Brain (organoid and tissue), 16 donors: ENCODE measurements at places on chromosomes 12 and 14.

DNA sequence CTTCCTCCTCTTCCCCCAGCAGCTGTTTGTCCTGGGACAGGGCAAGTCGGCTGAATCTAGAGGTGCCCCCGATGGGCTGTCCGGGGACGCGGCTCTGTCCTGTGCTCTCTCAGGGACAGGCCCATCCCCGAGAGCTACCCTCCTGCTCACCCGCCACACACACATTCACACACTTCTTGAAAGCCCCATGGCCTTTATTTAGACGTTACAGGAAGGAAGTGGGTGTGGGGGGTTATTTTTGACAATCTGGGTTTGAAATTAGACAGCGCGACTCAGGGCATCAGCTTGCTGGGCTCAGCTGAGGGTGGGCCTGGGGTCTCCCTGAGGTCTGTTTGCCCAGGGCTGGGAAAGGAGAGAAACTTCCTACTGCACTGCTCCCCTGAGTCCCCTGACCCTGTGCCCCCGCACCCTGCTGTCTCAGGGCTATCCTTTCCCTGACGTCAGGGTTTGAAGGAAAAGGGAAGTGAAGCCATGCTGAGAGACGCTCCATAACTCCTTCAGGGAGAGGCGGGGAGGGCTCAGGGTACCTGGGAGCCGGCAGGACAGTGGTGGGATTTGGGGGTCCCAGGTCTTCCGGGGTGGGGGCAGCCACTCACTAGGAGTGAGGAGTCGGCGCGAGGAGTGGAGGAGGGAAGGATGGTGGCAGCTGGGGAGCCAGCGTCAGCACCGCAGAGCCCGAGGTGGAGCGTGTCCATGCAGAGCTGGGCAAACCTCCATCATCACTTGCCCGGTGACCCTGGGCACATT lies 8.1 kb downstream of the PTPN6 start:
- no peak for DNase-seq

DNA sequence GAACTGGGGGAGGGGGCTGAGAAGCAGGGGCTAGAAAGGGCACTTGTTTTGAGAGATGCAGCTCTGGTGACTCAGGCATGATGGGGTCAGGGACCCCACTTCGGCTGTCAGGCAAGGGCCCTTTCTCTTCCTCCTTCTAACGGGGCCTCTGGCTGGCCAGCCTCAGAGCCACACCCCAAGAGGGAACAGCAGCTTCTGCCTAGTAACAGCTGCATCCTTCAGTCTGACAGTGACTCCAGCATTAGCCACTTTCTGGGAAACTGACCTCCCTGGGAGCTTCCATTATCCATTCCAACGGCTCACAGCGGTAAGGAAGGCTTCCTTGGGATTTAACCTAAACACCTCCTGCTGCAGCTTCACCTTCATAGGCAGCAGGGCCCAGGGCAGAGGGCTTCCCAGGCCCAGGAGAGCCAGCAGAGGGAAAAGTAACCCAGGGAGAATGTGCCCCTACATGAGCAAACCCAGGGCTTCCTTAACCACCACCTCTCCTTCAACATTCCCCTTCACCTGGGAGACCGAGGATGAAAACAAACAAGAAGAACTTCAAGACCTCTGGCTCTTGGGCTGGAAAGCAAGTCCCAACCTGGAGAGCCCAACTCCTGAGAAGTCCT lies 2.7 kb downstream of the NCKAP5L start:
- DNase-seq: no peak

GRCh38 chr14:95475540-95476240 lies 40.8 kb downstream of the SYNE3 start:
- no peak for DNase-seq

- DNase-seq: no peak
Observed at GRCh38 chr12:33330940-33331339, 108.7 kb downstream of the SYT10 start.

GRCh38 chr14:74217672-74218448 lies 21.4 kb upstream of the VSX2 start:
- DNase-seq: peak; percentile 84

DNA sequence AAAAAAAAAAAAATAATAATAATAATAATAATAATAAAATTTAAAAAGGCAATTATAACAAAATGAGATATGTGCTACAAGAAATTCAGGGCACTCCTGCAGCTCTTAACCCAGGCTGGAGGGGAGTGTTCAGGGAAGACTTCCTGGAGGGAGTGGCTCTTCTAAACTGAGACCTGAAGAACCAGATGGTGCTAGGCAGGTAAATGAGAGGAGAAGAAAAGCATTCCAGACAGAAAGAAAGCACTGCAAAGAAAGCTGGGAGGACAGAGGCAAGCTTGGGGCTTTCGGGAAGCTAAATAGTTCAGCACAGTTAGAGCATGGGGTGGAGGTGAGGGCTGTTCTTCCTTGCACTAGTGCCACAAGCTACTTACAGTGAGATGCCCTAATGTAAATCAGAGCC lies 9.9 kb upstream of the SRSF9 start:
- no peak for DNase-seq

GRCh38 chr14:99654235-99654985 lies 9.5 kb downstream of the HHIPL1 start:
- peak; percentile 53 for DNase-seq

- DNase-seq: peak; percentile 30
Observed at GRCh38 chr12:94704452-94705306, 54.3 kb upstream of the TMCC3 start.

DNA sequence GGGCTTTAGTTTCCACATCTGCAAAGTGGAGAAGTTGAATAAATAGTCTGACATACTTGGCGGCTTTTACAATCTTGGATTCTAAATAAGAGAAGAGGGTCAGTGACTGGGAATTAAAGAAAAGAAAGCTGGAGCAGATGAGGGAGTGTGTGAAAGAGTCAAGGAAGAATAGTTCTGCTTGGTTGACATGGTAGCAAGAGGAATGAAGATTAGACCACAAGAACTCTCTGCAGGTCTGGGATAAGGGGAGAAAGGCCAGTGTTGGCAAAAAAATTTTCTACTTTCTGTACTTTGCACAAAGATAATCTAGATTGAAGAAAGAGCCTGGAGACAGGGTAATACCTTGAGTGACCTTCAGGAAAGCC lies 5.9 kb downstream of the ITGB7 start:
- DNase-seq: no peak

DNA sequence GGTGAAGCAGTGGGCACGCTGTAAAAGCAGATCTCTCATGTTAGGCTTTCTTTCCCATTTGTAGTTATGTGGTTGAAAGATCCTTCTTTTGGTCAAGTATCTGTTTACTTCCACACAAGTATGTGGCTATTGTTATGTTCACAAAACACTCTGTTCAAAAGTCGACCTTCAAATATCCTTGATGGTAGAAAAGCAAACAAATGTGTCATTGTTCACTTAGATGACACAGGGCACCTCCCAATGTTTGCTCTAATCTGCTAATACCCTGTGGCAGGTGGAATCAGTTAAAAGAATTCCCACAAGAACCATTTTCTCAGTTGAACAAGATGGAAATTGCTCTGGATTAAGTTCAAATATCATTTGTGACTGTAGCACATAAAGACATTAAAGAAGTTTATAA lies 43.6 kb upstream of the NAA30 start:
- no peak for DNase-seq

GRCh38 chr12:79344855-79345847 lies 345.6 kb downstream of the PAWR start:
- DNase-seq: peak; percentile 60

- DNase-seq: no peak
Observed at GRCh38 chr12:108146035-108146893, 17.2 kb downstream of the WSCD2 start.

DNA sequence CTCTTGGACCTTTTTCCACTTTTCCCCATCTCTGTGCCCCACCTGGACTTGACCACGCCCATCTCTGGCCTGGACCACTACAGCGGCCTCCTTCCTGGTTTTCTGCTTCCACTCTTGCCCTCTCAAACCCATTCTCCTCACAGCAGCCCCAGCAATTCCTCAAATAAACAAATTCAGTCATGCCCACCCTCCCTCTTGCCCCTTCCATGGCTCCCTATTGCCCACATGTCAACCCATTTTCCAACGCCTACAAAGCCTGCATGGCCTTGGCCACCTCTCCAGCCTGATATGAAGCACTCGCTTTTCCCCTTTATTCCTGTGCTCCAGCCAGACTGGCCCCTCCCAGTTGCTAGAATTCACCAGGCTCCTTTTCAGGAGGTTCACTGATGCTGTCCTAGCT lies 5.9 kb upstream of the OTUB2 start:
- DNase-seq: no peak

- DNase-seq: no peak
Observed at GRCh38 chr14:56075301-56075700, 42.9 kb upstream of the PELI2 start.

DNA sequence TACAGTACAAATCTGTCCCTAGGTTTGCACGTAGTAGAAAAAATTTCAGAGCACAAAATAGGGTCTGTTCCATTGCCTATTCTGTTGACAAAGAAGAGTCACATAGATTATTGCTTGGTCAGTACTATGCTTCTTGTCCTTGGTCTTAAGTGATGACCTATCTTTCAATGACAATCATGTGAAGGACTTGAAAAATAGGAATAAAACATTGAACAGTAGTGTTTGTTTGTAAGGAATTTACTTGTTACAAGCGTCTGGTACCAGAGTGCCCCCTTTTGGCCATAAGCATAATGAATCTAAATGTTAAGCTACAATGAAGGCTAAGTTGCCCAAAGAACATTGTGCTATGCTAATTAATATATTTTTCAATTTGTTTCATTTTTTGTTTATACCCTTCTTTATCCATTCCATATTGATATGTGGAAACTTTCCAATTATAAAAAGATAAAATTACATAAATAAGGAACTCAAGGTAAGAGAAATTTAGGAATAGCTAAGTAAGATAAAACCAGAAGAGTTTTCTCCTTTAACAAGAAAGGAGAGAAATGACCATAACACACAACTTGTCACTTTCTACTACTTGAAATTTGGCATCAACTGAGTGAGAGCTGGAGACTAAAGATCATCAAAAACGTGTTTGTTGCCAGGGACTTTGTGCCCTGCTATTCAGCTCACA lies 204.7 kb downstream of the EPS8 start:
- DNase-seq: peak; percentile 81

- peak; percentile 56 for DNase-seq
Observed at GRCh38 chr14:92456215-92457015, 57.2 kb upstream of the RIN3 start.

DNA sequence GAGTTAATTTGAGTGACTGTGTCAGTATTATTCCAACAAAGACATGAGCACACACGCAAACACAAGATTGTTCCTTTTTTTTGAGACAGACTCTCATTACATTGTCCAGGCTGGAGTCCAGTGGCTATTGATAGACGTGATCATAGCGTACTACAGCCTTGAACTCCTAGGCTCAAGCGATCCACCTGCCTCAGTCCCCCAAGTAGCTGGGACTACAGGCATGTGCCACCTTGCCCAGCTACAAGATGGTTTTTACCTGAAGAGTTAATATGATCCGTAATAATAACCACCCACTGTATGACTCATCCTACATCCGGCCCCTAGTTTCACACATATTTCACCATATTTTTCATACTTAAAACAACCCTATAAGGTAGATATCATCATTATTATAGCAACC lies 26.8 kb downstream of the BCAT1 start:
- no peak for DNase-seq

DNA sequence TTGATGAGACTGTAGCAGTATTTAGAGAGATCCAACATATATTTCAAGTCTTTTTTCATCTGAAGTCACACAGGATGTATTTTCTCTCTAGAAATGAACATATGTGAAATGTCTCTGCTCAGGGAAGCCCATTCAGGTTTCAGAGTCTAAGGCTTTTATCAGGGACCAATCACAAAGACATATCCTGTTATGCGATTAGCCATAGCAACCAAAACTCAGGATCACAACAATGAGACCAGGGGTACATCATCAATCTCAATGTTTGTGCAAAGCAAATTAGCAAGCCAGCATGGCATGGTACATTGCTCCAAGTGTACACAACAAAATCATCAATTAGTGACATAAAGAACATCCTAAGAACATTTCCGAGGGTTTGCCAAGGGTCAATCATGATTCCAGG lies 99.2 kb upstream of the AMN1 start:
- DNase-seq: no peak

DNA sequence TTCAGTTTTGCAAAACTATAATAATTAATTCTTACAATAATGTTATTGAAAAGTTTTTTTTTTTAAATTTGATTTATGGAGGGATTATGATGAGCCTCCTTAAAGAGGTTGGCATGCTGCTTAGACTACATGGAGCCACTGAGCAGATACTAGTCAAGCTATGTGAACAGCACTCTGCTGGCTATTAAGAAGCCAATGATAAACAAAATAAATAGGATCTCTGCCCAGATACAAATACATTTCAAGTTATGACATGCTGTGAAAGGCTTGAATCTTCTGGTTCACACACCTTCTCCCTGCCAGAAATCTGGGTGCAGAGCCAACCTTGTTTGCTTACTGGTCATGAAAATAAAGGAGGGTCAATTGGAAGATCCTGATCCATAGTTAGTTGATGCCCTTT lies 107.4 kb upstream of the NAV3 start:
- no peak for DNase-seq

DNA sequence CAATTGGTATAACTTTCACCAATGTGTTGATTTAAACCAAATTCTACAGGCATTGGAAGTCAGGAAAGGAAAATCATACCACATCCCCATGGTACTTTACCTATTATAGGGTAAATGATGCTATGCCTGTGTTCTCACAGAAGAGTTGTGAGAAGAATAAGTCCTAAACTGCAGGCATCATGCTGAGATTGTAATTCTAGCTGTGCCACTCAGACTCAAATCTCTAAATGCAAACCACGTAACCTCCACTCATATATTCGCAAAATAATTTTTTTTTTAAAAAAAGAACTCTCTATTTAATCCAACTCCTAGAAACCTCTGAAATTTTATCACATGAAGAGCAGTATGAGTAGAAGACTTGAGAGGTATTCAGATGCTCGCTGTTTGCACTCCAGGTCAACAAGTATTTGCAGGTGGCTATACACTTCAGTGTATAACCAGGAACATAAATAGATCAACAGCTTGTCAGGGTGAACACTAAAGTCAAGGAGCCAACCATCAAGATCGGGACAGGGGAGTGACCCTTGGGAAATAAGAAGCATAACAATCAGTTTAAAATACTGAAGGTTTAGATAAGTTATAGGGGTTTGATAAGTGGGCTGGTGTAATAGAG lies 110.1 kb downstream of the SLC25A21 start:
- no peak for DNase-seq

- DNase-seq: no peak
Observed at GRCh38 chr12:111359231-111359913, 9.5 kb downstream of the PHETA1 start.

GRCh38 chr14:100441271-100441947 lies 118.3 kb downstream of the SLC25A47 start:
- no peak for DNase-seq

- no peak for DNase-seq
Observed at GRCh38 chr12:28331130-28331529, 140.9 kb downstream of the CCDC91 start.

- DNase-seq: no peak
Observed at GRCh38 chr12:124316257-124316900, 21.5 kb downstream of the RFLNA start.
